MM.1S (cell line): ENCODE measurements at places on chromosomes 7 and 10.
A peak's percentile ranks its signal among the peaks of the same experiment; 100 is the strongest.

DNA sequence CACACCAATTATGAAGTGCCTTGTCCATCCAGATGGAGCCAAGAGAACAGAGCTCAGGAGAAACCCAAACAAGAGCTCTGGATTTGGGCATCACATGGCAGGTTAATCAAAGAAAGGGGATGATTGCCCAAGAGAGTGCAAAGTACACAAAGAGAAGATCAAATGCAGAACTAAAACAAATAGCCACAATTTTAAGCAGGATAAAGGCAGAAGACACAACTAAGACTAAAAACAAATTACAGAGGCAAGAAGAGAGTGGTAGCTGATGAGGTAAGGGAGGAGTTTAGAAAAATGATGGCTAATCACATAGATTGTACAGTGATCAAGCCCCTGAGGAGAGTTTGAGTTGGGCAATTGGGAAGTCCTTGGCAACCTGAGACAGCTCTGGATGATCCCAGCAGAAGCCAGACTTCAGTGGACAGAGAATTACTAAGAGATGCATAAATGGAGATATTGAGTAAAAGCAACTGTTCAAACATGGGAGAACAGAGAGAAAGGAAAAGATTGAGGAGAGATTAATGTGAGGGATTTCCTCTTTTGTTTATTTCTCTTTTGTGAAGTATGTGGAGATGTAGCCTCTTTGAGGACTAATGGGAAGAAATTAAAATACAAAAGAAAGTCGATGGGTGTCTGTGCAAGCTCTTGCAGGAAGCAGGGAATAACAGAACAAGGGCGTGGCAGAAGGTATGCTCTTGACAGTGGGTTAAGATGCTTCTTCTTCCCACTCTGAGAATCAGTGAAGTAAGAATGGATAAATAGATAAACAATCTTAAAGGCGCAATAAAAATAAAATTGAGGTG, 101.9 kb downstream of the LRRN3 start:
- no peak overlapping the region for H3K4me3 ChIP-seq
- no peaks in the 10 kb centered on the region for H3K36me3 ChIP-seq
- DNase-seq = no peak

DNA sequence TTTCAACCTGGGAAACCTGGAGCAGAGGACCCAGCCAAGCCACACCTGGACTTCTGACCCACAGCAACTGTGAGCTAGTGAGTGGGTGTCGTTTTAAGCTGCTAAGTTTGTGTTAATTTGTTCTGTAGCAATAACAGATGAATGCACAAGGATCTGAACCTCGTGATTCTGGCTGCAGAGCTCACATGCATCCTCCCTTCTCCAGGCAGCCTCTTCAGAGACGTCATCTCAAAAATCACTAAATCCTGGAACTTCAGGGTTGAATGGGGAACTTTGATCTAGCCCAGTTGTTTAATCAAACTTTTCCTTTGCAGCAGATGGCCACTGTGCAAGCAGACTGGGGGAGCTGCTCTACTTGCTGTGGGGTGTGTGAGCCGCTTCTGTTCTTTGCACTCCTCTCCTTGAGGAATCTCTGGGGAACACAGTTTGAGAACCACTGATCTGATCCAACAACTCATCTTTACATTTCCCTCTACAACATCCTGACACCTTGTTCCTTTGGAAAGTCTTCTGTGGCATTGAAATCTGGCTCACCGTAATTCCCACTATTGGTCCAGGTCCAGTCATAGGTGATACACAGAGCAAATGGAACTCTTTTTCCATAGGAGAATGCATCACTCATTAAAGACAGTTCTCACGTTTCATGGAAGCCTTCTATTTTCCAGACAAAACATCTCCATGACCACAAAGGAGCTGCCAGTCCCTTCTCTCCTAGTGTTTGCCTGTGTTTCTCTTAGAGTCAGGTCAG, 90.3 kb downstream of the CHN2 start:
- no peak for DNase-seq
- no peak overlapping the region for H3K27ac ChIP-seq
- no peaks in the 10 kb centered on the region for H3K27me3 ChIP-seq
- peaks cover 4% of the 10 kb centered on the region for H3K4me1 ChIP-seq
- H3K4me3 ChIP-seq = no peak overlapping the region

- H3K27me3 ChIP-seq = no peaks in the 10 kb centered on the region
- peaks cover 41% of the 10 kb centered on the region for H3K4me1 ChIP-seq
- peak; percentile 77 for DNase-seq
- no peak overlapping the region for H3K4me3 ChIP-seq
- H3K27ac ChIP-seq = no peak overlapping the region; the same call in 1 of the 2 replicates
- H3K36me3 ChIP-seq = no peaks in the 10 kb centered on the region
Measured at GRCh38 chr7:110835218-110835617, 255.7 kb upstream of the LRRN3 start.

- no peaks in the 10 kb centered on the region for H3K27me3 ChIP-seq
- H3K4me3 ChIP-seq = no peak overlapping the region
- peak; percentile 61 for DNase-seq
- 0 out of 2 replicates have a peak, but pooled peaks cover 8% of the 10 kb centered on the region for H3K36me3 ChIP-seq
- no peak overlapping the region for H3K27ac ChIP-seq
- H3K4me1 ChIP-seq = no peaks in the 10 kb centered on the region
Measured at GRCh38 chr10:27223964-27224363, 16.6 kb downstream of the ACBD5 start.

DNA sequence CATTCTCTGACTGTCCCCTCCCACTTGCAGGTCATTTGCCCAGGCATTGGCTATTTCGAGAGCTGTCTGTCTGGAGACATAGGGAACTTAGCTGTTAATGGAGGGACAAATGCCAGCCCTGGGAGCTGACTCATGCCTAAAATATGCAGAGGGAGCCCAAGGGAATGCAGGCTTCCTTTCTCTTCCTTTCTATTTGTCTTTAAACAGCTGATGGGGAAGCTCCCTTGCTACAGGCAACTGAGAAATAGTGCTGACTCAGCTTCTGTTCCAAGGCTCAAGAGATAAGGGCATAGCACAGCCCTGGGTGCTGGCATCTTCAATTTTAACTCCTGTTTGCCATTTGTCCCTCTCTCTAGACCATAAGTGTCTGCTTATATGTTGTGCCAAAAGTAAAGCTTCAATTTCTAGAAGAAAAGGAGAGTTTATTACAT, 82.7 kb upstream of the C1GALT1 start:
- DNase-seq = no peak
- H3K27me3 ChIP-seq = no peaks in the 10 kb centered on the region
- no peak overlapping the region for H3K27ac ChIP-seq
- no peaks in the 10 kb centered on the region for H3K36me3 ChIP-seq

GRCh38 chr10:87862679-87863052, 667 bp downstream of the KLLN start:
- peak overlapping the region; percentile 89 for H3K4me3 ChIP-seq
- H3K4me1 ChIP-seq = peaks cover 12% of the 10 kb centered on the region
- H3K36me3 ChIP-seq = no peaks in the 10 kb centered on the region; the same call in 1 of the 2 replicates
- no peak for DNase-seq
- H3K27ac ChIP-seq = peak overlapping the region; percentile 85

- no peaks in the 10 kb centered on the region for H3K36me3 ChIP-seq
- peak; percentile 42 for DNase-seq
- no peaks in the 10 kb centered on the region for H3K27me3 ChIP-seq
- no peak overlapping the region for H3K27ac ChIP-seq
- no peak overlapping the region for H3K4me3 ChIP-seq
Measured at GRCh38 chr10:103592186-103593021, 98.9 kb downstream of the NEURL1 start.

- peaks cover 22% of the 10 kb centered on the region for H3K4me1 ChIP-seq
- H3K4me3 ChIP-seq = peak overlapping the region; percentile 21
- H3K36me3 ChIP-seq = no peaks in the 10 kb centered on the region
- H3K27me3 ChIP-seq = no peaks in the 10 kb centered on the region
- H3K27ac ChIP-seq = peak overlapping the region; percentile 83
Measured at GRCh38 chr10:102001435-102002068, 54.4 kb downstream of the ARMH3 start.

GRCh38 chr7:149742075-149742701, 31.2 kb downstream of the ZNF467 start:
- peak; percentile 65 for DNase-seq
- peak overlapping the region; percentile 68 for H3K4me3 ChIP-seq
- 0 out of 2 replicates have a peak, but pooled peaks cover 2% of the 10 kb centered on the region for H3K4me1 ChIP-seq

GRCh38 chr10:73781548-73781878, 335 bp upstream of the CHCHD1 start:
- H3K27me3 ChIP-seq = no peaks in the 10 kb centered on the region
- peaks cover 15% of the 10 kb centered on the region for H3K4me1 ChIP-seq
- no peak for DNase-seq
- H3K27ac ChIP-seq = peak overlapping the region; percentile 47; the same call in 1 of the 2 replicates
- no peaks in the 10 kb centered on the region for H3K36me3 ChIP-seq

DNA sequence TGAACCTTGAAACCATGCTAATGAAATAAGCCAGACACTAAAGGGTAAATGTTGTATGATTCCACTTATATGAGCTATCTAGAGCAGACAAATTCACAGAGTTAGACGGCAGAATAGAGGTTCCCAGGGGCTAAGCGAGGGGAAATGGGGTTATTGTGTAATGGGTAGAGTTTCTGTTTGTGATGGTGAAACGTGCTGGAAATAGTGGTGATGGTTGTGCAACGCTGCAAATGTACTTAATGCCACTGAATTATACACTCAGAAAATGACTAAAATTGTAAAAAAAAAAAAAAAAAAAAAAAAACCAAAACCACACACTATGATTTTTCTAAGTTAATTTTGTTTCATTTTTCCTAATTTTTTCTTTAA, 30.0 kb downstream of the SFXN4 start:
- H3K36me3 ChIP-seq = peaks cover 5% of the 10 kb centered on the region; the same call in 1 of the 2 replicates
- no peak overlapping the region for H3K4me3 ChIP-seq
- no peak for DNase-seq
- H3K4me1 ChIP-seq = no peaks in the 10 kb centered on the region
- no peak overlapping the region for H3K27ac ChIP-seq
- H3K27me3 ChIP-seq = no peaks in the 10 kb centered on the region

DNA sequence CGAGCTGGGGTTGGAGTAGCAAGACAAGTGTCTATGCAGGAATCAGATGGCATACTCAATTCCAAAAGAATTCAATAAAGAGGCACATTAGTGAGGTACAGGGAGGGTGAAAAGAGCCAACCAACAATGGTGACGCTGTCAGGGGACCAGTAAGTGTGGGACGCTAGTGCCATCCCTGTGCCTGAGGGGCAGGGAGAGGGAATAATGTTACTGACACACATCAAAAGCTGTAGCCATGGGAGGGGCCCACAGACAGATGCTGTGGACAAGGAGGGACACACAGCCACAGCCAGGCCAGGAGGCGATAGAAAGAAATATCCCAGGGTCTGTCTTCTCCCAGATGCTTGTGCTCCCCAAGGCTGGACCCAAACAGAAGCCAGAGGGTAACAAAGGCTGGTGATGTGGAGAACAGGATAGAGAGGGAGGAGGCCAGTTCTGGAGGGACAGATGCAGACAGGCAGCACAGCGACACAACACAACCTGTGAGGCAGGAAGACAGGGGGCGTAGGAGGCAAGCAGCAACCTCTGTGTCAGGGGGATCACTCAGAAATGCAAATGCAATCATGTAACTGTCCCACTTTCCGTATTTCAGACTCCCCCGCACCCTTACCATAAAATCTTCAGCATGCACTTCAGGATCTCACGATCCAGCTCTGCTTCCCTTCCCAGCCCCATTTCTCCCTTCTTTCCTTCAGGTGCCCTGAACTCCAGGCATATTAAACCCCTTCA, 240.5 kb upstream of the FZD8 start:
- H3K27ac ChIP-seq = no peak overlapping the region
- no peaks in the 10 kb centered on the region for H3K36me3 ChIP-seq
- H3K4me1 ChIP-seq = no peaks in the 10 kb centered on the region
- no peak overlapping the region for H3K4me3 ChIP-seq

GRCh38 chr7:73866446-73866767, 5.4 kb downstream of the TMEM270 start:
- no peak overlapping the region for H3K27ac ChIP-seq
- no peaks in the 10 kb centered on the region for H3K4me1 ChIP-seq
- peaks cover 8% of the 10 kb centered on the region; the same call in 1 of the 2 replicates for H3K27me3 ChIP-seq

GRCh38 chr10:123013456-123014419, 4.9 kb downstream of the ACADSB start:
- H3K36me3 ChIP-seq = no peaks in the 10 kb centered on the region
- no peak overlapping the region for H3K4me3 ChIP-seq
- H3K27me3 ChIP-seq = no peaks in the 10 kb centered on the region
- no peaks in the 10 kb centered on the region for H3K4me1 ChIP-seq
- no peak for DNase-seq

- H3K4me3 ChIP-seq = peak overlapping the region; percentile 41; the same call in 1 of the 2 replicates
- no peaks in the 10 kb centered on the region for H3K36me3 ChIP-seq
- peaks cover 6% of the 10 kb centered on the region for H3K4me1 ChIP-seq
- no peak for DNase-seq
- no peak overlapping the region for H3K27ac ChIP-seq
Measured at GRCh38 chr7:148500978-148501377, 89.6 kb upstream of the C7orf33 start.

GRCh38 chr7:24974026-24974832, 5.7 kb downstream of the OSBPL3 start:
- DNase-seq = no peak
- no peak overlapping the region for H3K27ac ChIP-seq
- no peaks in the 10 kb centered on the region for H3K27me3 ChIP-seq
- no peak overlapping the region for H3K4me3 ChIP-seq
- H3K4me1 ChIP-seq = peaks cover 26% of the 10 kb centered on the region
- no peaks in the 10 kb centered on the region for H3K36me3 ChIP-seq

GRCh38 chr10:55398497-55398882, 597.5 kb upstream of the PCDH15 start:
- no peaks in the 10 kb centered on the region for H3K36me3 ChIP-seq
- DNase-seq = no peak

DNA sequence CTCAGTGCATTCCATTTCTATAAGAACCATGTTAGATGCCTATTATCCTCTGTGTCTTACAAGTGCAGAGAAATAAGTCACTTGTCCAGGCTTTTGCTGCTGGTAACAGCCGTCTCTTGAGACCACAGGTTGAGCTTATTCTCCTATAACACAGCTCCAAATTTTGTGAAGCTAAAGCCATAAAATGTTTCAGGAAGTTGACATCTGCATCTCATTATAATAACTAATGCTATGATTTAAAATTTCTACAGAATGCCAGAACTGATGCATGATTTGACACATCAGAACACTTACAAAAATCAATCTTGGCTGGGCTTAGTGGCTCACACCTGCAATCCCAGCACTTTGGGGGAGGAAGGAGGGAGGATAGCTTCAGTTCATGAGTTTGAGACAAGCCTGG, 986.9 kb downstream of the TYW1 start:
- H3K27me3 ChIP-seq = no peaks in the 10 kb centered on the region
- DNase-seq = no peak
- no peaks in the 10 kb centered on the region for H3K36me3 ChIP-seq
- no peak overlapping the region for H3K27ac ChIP-seq
- H3K4me3 ChIP-seq = no peak overlapping the region
- H3K4me1 ChIP-seq = no peaks in the 10 kb centered on the region

GRCh38 chr7:153406486-153406872, 645.7 kb upstream of the DPP6 start:
- H3K36me3 ChIP-seq = no peaks in the 10 kb centered on the region
- no peaks in the 10 kb centered on the region for H3K27me3 ChIP-seq
- H3K4me3 ChIP-seq = no peak overlapping the region
- DNase-seq = no peak
- no peaks in the 10 kb centered on the region for H3K4me1 ChIP-seq

DNA sequence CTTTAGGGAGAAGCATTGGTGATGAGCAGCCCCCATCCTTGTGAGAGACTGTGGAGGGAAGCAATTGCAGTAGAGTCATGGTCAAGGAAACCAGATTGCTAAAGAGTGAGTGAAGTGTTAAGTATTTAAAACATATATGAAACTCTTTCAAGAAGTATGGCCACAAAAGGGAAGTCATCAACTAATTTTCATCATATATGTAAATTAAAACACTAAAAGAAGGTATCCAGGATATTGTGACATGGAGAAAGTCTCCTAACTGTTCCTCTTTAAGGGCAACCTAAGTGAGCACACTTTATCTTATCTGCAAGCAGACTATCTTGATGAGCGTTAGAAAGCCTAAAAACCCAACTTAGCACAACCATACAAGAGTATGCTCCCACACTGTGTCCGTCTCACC, 69.7 kb downstream of the CD36 start:
- DNase-seq = no peak
- no peaks in the 10 kb centered on the region for H3K4me1 ChIP-seq
- H3K36me3 ChIP-seq = no peaks in the 10 kb centered on the region
- H3K27me3 ChIP-seq = no peaks in the 10 kb centered on the region
- H3K27ac ChIP-seq = no peak overlapping the region
- no peak overlapping the region for H3K4me3 ChIP-seq
